CD8-positive, alpha-beta memory T cell (primary cell): ENCODE measurements at places on chromosomes 2 and 18. TPM values are rescaled to one million over a fixed set of nuclear protein-coding genes. Genes with fewer than 3 reads are reported as not detected.
A peak's percentile ranks its signal among the peaks of the same experiment; 100 is the strongest.

DNA sequence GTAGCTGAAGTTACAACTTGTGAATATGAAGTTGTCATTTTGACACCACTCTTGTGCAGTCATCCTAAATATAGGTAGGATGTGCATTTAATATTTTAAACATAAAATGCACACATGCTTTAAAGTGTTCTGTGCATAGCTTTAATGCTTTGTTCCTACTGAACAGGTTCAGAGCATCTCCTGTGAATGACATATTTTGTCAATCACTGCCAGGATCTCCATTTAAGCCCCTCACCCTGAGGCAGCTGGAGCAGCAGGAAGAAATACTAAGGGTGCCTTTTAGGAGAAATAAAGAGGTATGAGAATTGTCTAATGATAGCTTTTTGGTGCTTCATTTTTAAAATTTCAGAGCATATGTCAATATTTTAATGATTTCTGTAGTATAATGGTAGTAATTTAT is 14.7 kb downstream of the ERLEC1 start:
- no peak for DNase-seq
- no peaks in the 10 kb centered on the region for H3K27me3 ChIP-seq
- H3K36me3 ChIP-seq = peaks cover 33% of the 10 kb centered on the region
- H3K4me3 ChIP-seq = no peak overlapping the region
- no peak overlapping the region for H3K27ac ChIP-seq
- H3K4me1 ChIP-seq = no peaks in the 10 kb centered on the region

DNA sequence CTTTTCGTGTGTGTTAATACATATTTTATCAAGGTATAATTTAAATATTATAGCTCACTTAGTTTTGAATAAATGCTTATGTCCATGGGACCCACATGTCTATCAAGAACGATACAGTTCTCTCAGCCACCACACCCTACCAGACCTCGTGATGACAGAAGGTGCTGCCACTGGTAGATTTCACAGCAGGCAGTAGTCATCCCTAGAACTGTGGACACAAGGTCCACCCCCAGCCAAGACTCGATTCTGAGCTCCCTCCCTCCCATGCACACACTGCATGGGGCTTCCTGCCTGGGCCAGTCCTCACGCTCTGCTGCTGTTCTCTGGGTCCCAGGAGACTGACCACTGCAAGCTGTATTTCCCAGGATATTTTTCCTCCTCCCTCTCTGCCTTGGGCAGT is 26.5 kb upstream of the CREB1 start:
- no peak overlapping the region for H3K4me3 ChIP-seq
- no peak for DNase-seq
- H3K27ac ChIP-seq = no peak overlapping the region
- H3K4me1 ChIP-seq = peaks cover 28% of the 10 kb centered on the region
- no peaks in the 10 kb centered on the region for H3K36me3 ChIP-seq

- no peak overlapping the region for H3K4me3 ChIP-seq
- H3K36me3 ChIP-seq = no peaks in the 10 kb centered on the region
Observed at GRCh38 chr2:47569658-47570475, 166.9 kb downstream of the MSH2 start.

The ANKRD62 gene
- total RNA-seq = not detected

- no peak overlapping the region for H3K4me3 ChIP-seq
- no peaks in the 10 kb centered on the region for H3K36me3 ChIP-seq
- DNase-seq = no peak
- H3K27ac ChIP-seq = no peak overlapping the region
Observed at GRCh38 chr2:34738691-34739090, 1139.6 kb upstream of the FAM98A start.

The CAPN14 gene
- total RNA-seq = 0.31 TPM

The OTX1 gene
- total RNA-seq = not detected

- H3K36me3 ChIP-seq = no peaks in the 10 kb centered on the region
- peaks cover 25% of the 10 kb centered on the region for H3K27me3 ChIP-seq
- H3K4me1 ChIP-seq = peaks cover 30% of the 10 kb centered on the region
- no peak overlapping the region for H3K4me3 ChIP-seq
Observed at GRCh38 chr2:183037553-183038340, 510 bp downstream of the NCKAP1 start.

- H3K4me3 ChIP-seq = no peak overlapping the region
- no peak overlapping the region for H3K27ac ChIP-seq
- H3K27me3 ChIP-seq = no peaks in the 10 kb centered on the region
- DNase-seq = no peak
- H3K36me3 ChIP-seq = no peaks in the 10 kb centered on the region
- no peaks in the 10 kb centered on the region for H3K4me1 ChIP-seq
Observed at GRCh38 chr2:129866391-129866790, 113.1 kb upstream of the RAB6C start.

The BMP10 gene
- total RNA-seq = not detected

- H3K27me3 ChIP-seq = no peaks in the 10 kb centered on the region
- no peak for DNase-seq
- no peaks in the 10 kb centered on the region for H3K36me3 ChIP-seq
- H3K4me3 ChIP-seq = no peak overlapping the region
Observed at GRCh38 chr2:164388511-164388910, 232.8 kb downstream of the GRB14 start.

DNA sequence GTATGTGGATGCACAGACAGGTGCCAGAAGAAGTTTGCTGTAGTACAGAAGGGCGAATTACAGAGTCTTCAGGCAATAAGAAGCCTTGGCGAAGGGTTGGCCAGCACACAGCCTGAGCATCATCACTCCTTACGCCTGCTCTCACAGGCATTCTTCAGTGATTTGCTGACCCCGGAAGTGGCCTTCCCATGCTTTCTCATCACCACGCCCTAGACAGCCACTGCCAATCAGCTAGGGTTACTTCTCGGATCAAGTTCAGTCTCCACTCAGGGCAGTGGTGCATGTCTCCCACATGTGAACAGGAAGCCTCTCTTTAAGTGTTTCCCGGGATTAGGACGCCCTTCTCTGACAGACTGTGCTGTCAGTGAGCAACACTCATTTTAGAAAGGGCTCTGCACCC is 81.8 kb downstream of the C1QL2 start:
- H3K4me1 ChIP-seq = no peaks in the 10 kb centered on the region
- H3K27ac ChIP-seq = no peak overlapping the region
- no peak for DNase-seq
- no peaks in the 10 kb centered on the region for H3K36me3 ChIP-seq
- H3K4me3 ChIP-seq = no peak overlapping the region

- H3K27me3 ChIP-seq = no peaks in the 10 kb centered on the region
- H3K27ac ChIP-seq = no peak overlapping the region
- DNase-seq = no peak
- H3K4me3 ChIP-seq = no peak overlapping the region
- H3K36me3 ChIP-seq = no peaks in the 10 kb centered on the region
Observed at GRCh38 chr2:178514664-178515063, 34.4 kb downstream of the PLEKHA3 start.

- H3K4me1 ChIP-seq = no peaks in the 10 kb centered on the region
- H3K27ac ChIP-seq = no peak overlapping the region
- no peaks in the 10 kb centered on the region for H3K36me3 ChIP-seq
- no peak overlapping the region for H3K4me3 ChIP-seq
Observed at GRCh38 chr2:137181370-137181769, 416.0 kb downstream of the THSD7B start.

DNA sequence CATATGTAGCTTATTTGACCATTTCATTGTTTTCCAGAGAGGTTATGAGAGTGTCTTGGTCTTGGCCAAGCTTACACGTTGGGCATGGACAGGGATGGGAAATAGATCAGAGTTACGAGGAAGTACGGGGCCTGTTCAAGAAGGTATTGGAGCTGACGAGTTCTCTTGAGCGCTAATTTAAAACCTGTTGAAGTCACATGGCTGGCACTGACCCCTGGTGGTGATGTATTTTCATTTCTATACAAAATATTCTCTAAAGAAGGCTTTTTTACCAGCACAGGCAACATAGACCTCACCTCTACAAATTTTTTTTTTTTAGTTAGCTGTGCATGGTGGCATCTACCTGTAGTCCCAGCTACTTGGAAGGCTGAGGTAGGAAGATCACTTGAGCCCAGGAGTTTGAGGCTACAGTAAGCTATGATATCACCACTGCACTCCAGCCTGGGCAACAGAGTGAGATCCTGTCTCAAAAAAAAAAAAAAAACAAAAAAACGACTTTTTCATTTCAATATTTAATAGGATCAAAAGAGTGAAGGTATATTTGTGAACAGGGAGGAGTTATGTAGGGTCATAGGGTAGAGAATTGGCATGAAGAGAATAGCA is 19.6 kb downstream of the UGP2 start:
- no peak overlapping the region for H3K4me3 ChIP-seq
- no peaks in the 10 kb centered on the region for H3K27me3 ChIP-seq
- peak; percentile 64 for DNase-seq
- no peak overlapping the region for H3K27ac ChIP-seq

GRCh38 chr2:20223407-20224163 is 1.3 kb downstream of the SDC1 start:
- H3K4me1 ChIP-seq = no peaks in the 10 kb centered on the region
- H3K27ac ChIP-seq = no peak overlapping the region
- no peak overlapping the region for H3K4me3 ChIP-seq
- DNase-seq = no peak
- H3K36me3 ChIP-seq = no peaks in the 10 kb centered on the region

The EFR3B gene
- total RNA-seq = 0.27 TPM

The REG1B gene
- not detected for total RNA-seq

The MEP1B gene
- not detected for total RNA-seq

DNA sequence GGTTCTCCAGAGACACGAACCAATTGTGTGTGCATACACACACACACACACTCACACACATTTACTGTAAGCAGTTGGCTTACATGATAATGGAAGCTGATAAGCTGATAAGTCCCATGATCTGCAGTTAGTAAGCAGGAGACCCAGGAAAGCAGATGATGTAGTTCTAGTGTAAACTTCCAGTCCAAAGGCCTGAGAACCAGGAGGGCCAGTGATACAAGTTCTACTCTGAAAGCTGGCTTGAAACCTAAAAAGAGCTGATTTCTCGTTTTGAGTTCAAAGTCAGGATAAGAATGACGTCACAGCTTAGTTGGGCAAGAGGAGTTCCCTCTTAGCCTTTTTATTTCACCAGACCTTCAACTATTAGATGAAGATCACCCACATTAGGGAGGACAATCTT is 558.8 kb upstream of the PIK3C3 start:
- no peaks in the 10 kb centered on the region for H3K27me3 ChIP-seq
- H3K4me3 ChIP-seq = no peak overlapping the region
- no peak for DNase-seq
- H3K27ac ChIP-seq = no peak overlapping the region

The RNF144A gene
- 13.5 TPM for total RNA-seq

The ABCB11 gene
- total RNA-seq = not detected

DNA sequence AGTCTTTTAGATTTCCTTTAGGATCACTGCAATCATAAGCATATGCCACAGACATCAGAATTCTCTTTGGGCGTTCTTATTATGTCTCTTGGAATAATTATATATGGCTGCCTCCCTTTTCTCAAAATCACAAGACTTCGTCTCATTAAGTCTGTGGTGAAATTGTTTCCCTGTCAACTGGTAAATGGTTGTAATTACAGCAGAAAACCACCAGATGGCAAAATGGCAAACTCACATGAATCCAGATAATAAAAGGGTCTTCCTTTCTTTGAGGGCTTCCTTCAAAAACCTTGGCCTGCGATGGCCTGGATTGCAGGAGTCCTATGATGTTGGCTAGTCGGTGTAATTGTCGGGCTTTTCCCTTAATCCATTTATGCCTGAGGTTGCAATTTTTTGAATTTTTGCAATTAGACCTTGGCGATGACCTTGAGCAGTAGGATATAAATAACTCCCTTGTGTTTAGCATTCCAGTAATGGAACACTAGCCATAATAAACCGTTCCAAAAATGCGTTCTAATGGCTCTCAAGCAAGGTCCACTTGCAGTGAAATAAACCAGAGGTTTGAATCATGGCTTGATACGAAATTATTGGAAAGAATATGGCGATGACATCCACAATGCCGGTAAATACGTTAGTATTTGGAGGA is 656.4 kb downstream of the MBD2 start:
- no peak overlapping the region for H3K27ac ChIP-seq
- H3K27me3 ChIP-seq = no peaks in the 10 kb centered on the region
- no peaks in the 10 kb centered on the region for H3K36me3 ChIP-seq
- H3K4me1 ChIP-seq = no peaks in the 10 kb centered on the region
- no peak for DNase-seq

The SCYGR4 gene
- total RNA-seq = not detected

The CRYGD gene
- total RNA-seq = not detected

GRCh38 chr18:27847412-27847811 is 329.5 kb downstream of the CDH2 start:
- DNase-seq = no peak
- no peak overlapping the region for H3K27ac ChIP-seq
- no peaks in the 10 kb centered on the region for H3K4me1 ChIP-seq
- no peaks in the 10 kb centered on the region for H3K27me3 ChIP-seq
- no peak overlapping the region for H3K4me3 ChIP-seq
- no peaks in the 10 kb centered on the region for H3K36me3 ChIP-seq

DNA sequence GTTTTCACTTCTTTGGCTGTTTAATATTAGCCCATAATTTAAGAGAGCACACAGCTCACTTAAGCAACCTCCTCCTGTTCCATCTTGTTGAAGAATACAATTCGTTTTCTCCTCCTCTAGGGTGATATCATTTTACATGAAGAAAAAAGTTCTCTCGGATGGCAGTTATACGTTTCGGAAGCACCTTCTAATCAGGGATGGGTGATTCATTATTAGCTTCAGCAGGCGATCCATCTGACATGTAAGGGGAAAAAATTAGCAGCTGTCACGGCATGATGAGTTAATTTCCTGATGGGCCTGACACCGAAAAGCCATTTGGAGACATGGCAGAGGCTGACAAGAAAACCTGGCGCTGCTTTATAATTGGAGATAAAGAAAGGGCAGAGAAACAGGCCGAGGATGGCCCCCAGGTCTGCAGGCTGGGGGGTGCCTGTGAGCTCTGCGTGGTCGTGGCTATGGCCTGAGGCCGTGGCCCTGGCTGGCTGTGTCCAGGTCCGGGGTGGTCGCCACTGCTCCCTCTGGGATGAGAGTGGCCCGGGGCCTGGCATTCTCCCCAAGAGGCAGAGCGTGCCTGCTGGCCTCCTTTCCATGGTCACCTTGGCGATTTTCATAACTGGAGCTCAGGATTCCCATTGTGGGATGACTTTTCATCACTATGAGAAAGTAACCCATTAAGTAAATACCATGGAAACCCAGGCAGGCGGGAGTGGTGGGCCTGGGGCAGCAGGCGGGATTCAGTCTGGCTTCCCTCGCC is 140.1 kb downstream of the PTGR3 start:
- H3K27ac ChIP-seq = no peak overlapping the region
- no peaks in the 10 kb centered on the region for H3K36me3 ChIP-seq
- H3K4me1 ChIP-seq = peaks cover 34% of the 10 kb centered on the region
- no peaks in the 10 kb centered on the region for H3K27me3 ChIP-seq
- no peak overlapping the region for H3K4me3 ChIP-seq
- DNase-seq = no peak

The COL4A4 gene
- not detected for total RNA-seq
